Ascending aorta (tissue), 2 donors: ENCODE measurements at places on chromosomes 6 and 20. TPM values are rescaled to one million over a fixed set of nuclear protein-coding genes. Genes with fewer than 3 reads are reported as not detected.

The THBD gene
- 326 TPM for total RNA-seq

DNA sequence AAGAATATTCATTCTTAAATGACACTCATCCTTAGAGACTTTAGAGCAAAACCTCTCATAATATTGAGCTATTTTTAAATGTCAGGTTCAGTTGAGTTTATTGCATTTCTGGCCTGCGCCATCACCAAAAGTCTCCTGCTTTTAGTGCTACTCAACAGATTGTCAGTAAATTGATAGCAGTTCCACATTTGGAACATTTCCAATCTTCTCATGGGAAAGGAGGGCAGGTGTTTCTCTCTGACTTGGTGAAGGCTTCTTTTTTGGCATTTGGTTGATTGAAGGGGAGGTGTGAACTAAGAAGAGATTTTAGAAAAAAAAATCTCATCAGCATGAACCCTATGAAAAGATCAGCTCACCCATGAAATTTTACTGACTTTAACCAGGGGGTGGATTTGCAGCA, 125.9 kb upstream of the INSM1 start:
- DNase-seq: no peak

DNA sequence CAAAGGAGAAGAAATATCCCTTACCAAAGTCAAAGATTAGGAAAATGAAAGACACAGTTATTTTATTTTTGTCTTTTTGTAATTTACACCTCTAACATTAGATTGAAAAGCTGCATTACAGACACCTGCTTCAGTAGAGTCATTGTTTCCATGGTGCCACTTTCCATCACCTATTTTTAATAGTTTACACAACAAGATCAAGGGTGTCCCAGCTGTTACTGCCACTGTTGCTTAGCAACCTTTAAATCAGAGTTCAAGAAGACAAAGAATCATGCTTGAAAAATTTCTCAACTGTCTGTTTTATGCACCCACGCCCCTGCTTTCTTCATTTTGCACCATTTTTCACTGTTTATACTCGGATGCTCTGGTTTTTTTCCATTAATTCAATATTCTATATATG, 668.2 kb upstream of the GJE1 start:
- DNase-seq: no peak

DNA sequence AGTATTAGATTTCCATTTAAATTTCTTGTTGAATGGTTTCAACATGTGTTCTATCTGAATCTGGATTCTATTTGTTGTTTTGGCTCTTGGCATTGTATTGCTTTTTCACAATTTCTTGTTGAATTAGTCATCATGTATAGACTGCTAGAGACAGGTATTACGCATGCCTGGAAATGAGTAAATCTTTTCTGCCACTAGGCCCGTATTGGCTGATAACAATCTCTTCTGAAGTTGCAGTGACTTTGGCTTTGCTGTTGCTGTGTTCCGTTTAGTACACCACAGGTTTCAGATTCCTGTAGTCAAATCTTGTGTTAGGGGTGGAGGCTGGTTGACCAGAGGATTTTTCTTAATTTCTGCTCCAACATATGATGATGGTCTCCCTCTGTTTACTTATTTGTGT, 1339.4 kb downstream of the GRIK2 start:
- DNase-seq: no peak

- no peak for DNase-seq
These were observed 291.7 kb downstream of the SLC35F1 start for GRCh38 chr6:118198746-118199145.

DNA sequence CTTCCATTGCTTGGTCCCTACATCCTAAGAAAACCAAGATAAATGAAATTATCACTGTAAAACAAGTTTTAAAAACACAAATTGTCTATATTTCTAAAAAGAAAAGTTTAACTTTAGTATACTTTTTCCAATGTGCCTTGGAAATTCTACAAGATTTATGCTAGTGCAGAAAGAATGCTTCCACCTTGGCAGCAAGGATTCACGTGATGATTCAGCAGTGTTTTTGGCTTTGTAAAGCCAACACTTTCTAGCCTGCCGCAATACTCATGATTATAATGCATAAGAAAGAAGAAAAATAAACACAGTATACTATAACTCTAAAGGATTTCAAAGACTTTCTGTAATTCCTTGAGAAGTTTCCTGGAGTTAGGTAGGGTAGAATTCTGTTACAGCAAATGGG, 442.7 kb downstream of the TENT5A start:
- DNase-seq: no peak

The C4B gene
- 133 TPM for total RNA-seq

DNA sequence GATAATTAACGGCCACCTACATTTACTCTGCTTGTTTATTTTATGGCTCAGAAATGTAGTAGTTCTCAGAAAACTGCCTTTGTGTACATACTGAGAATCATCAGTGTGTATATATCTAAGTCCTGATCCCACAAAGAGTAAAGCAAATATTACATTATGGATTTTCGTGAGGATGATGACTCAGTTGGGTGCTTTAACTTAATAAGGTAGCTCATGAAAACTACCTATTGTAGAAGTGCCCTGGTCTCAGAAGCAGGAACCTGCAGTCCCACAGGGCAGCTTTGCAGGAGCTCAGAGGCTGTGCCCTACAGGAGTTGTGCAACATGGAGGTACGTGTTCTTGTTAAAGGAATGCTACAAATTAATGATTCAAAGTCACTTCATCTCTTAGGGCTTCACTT, 108.2 kb downstream of the PLG start:
- DNase-seq: no peak

DNA sequence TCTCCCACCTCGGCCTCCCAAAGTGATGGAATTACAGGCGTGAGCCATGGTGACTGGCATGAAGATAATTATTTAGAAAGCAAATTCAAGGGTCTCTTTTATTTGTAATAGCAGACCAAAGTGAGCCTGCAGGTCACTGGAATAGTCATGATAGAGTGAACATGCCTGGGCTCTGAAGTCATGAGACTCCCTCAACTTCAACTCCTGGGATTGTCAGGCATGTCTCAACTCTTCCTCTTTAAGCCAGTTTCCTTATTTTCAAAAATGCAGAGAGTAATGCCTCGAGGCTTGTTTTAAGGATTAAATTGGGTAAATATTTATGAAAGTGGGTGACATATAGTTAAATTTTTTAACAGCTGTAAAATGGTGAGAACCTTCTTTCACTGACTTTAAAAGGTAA, 22.7 kb upstream of the HECA start:
- DNase-seq: no peak

DNA sequence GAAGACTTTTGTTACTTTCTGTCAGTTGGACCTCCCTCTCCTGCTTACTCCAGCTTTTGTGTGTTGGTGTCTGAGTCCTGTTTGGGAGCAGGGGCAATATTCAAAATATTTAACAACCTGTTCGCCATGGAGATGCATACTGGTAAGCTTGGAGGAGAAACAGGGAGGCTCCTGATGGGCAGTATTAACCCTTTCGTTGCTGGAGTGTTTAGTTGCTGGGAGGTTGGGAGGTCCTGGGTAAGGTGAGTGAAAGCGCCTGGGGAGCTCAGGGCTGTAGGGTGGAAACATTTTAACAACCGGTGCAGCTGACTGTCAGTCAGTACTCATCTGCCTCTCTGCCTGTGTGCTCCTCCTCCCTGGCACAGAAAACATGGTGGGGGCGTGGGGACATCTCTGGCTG, 4.2 kb downstream of the TULP1 start:
- no peak for DNase-seq

The ZNF311 gene
- total RNA-seq: not detected

The FAM83B gene
- total RNA-seq: not detected

DNA sequence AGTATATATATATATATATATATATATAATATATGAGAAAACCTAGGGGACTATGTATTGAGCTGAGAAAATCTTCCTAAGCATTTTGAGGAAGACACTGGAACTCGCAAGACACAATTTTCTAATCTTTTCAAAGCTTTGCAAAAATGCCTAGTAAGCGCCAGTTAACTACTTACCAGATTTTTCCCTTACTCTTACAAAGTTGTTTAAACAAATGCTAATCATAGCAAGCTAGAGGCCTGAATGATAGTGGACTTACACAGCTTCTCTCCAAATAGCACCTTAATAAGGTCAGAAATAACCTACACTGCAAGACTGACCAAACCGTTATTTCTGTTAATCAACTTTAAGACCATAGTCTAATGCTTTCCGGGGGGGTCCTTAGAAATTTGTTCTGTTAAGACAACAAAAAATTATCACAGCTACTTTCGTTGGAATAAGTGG, 56.1 kb upstream of the HFE start:
- no peak for DNase-seq

DNA sequence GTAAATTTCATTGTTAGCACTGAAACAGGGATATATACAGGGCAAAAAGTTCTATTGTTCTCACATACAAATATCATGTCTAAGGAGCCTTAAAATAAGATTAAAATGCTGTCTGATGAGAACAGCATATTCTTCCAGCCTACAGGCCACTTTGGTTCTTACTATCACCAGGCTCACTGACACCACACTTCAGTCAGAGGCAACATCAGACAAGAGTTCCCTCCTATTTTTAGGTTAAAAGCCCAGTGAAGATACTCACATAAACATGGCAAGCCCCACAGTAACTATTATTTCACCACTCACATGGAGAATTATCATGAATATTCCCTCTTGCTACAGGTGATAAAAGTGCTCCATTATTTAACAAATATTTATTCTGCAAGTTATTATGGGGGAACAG, 175.8 kb downstream of the ISM1 start:
- DNase-seq: no peak

DNA sequence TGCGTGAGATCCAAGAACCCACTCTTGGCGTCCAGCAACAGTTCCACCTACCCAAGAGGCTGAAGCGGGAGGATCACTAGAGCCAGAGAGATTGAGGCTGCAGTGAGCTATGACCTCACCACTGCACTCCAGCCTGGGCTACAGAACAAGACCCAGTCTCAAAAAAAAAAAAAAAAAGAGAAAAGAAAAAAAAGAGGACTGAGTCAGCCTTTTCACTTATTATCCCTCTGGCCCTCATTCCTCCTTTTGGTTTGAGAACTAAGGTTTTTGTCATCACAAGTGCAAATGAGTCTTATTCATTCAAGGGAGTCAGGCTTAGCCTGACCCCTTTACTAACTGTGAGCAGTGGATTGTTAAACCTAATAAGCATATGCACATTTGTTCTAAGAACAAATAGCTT, 37.9 kb upstream of the JARID2 start:
- DNase-seq: no peak

DNA sequence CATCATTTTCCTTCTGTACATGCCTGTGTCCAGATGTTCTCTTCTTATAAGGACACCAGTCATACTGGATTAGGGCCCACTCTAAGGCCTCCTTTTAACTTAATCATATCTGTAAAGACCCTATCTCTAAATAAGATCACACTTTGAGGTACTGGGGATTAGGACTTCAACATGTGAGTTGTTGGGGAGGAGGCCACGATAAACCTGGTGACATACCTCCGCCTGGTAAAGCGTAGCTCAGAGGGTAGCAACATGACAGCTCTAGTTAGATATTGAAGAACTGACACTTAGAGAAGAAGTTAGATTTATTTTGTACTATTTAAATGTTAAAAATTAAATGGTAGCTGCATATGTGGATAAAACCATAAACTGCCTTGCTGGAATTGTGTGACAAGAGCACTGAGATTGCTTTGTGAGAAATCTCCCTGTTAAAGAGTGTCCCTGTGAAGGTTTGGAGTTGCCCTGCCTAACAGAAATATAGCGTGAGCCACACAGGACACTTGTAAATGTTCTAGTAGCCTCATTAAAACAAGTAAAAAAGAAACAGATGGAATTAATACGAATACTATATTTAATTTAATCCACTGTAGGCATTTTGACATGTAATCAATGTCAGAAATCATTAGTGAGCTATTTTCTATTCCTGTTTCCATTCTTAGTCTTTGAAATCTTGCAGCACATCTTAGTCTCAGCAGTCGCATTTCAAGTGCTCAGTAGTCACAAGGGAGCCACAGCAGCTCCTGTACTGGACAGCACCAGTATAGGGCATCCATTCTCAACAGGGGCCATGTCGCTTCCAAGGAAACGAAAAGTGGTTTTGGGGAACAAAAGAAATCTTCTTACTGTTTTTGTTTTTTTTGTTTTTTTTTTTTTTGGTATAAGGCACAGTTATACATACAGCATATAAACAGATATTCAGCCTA, 13.4 kb downstream of the PLCB1 start:
- no peak for DNase-seq

DNA sequence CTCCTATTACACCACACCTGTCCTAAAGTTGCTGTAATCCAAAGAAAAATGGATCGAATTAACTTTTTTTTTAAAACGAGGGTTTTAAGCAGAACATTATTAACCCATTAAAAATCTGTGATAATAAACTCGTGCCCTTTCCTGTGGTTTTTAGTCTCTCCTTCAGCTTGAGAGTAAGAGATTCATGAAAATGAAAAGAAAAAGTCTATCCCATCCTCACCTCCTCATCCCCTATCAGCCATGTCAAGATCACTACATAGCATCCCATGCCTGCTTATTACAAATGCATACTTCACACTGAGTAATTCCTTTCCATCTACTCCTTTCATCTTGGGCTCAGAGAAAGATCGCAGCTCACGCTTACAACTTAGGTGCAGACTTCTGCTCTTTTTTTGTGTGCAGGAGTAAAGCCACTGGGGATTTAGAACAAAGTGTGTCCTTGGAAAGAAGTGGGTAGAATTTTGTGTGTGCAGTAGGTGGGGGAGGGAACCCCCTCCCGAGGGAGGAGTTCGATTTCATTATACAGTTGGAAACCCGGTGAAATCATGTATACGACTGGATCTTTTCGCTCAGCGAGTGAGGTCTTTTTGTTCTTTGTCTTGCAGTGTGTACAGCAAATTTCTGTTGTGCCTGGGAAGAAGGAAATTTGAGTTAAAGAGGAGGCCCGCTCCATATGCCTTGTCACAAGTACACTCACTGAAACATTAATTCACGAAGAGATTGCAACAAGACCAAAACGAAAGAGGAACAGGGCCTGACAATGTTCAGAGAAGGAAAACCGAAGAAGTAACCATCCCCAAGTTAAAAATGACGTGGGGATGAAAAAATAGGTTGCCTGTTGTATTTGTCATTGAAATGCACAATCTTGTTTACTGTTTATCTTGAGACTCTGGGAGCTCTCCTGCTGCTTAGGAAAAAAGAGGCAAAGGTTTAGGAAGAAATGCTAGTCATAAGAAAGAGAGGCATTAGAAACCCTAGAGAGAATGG, 146.5 kb upstream of the ZNF217 start:
- DNase-seq: no peak

- DNase-seq: no peak
These were observed 206.0 kb upstream of the PREP start for GRCh38 chr6:105608711-105609374.

DNA sequence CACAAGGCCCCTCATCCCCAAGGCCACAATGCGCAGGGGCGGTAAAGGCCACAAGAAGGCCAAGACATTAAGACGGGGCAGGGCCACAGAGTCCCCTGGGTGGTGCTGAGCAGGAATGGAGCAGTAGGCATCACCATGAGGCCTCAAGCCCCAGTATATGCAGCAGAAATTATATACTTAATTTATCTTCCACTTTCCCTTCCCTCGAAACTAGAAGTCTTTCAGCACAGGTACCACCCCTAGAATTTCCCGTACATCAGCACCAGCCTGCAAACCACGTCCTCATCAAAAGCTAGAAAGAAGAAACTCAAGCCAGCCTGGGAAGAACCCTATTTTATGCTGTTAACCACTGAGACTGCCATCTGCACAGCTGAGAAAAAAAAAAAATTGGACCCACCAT, 89.4 kb downstream of the PLG start:
- DNase-seq: no peak
